ENCODE measurements at places on chromosomes 16 and 17. TPM values are rescaled to one million over a fixed set of nuclear protein-coding genes. Genes with fewer than 3 reads are reported as not detected.
A peak's percentile ranks its signal among the peaks of the same experiment; 100 is the strongest.

DNA sequence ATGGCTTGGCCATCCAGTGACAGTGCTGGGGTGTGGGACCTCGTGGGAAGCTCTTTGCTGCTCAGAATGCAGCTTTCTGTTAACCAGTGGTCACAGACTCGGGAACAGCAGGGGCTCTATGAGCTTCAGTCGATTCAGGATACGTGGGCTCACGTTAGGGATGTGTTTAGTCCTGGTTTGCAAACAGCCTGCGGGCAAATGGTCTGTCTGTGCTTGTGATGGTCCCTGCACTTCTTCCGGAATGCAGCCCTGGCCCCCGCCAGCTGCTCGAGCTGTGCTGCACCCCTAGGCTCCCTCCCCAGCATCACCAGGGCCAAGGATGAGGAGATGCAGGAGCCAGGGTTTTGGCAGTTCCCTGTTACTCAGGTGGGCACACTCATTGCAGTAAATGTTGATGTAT, 172.8 kb upstream of the CHMP6 start:
- no peak for DNase-seq

Gene CLEC3A
- total RNA-seq = not detected

GRCh38 chr16:89720813-89721545, at the start of the genes VPS9D1 and ZNF276:
Gene VPS9D1, minus strand, starts transcription at chr16:89720898. Its CDS starts 37 bp downstream, at chr16:89720861.
Gene ZNF276, plus strand, starts transcription at chr16:89721537. Its CDS starts 104 bp downstream, at chr16:89721641.
- DNase-seq = peak; percentile 75

Gene PPP1R27
- under 0.01 TPM for total RNA-seq

Data from fibroblast of lung (primary cell).